ENCODE measurements at places on chromosomes 13 and 19.

DNA sequence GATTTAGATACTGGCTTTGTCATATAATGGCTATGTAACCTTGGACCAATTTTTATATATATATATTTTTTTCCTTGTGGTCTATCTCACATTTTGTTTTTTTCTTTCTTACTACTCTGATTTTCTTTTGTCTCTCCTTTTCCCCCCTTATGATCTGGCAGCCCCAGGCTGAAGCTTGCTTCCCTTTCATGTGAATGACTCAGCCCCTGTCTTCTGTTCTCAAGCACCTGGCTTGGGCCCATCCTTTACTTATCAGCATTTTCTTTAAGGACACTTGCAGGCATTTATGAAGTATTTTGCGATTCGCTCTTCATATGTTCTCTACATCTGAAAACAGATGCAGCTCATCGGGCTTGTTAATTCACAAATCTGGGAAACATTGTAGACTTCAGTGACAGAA is 163.6 kb downstream of the SPRY2 start:
- DNase-seq, result no peak

DNA sequence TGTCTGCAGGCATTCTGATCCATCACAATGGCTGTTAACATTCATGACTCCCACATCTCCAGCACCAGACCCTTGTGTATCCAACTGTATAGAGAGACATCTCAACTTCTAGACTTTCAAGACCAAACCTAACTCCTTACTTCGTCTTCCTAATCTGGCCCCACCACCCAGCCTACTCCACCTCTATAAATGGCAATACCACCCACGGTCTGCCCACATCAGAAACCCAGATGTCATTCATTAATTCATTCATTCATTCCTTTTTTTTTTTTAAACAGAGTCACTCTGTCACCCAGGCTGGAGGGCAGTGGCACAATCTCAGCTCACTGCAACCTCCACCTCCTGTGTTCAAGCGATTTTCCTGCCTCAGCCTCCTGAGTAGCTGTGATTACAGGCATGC is 10.4 kb downstream of the GPR42 start:
- DNase-seq, result no peak

DNA sequence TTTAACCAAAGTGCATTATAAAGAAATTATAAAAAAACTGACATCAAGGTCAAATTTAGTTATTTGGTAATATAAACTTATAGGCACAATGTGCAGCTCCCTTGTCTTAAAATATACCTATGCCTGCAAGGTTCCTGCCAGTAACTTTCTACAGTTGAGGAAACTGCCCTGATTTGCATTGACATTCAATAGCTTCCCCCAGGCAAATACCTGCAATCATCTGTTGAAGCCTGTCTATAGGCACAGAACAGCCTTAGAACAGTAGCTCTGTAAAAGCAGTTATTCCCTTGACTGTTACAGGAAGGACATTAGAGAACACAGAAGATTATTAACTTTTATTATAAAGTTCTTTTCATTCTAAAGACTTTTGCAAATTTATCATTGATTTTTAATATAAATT is 1239.5 kb downstream of the PCDH9 start:
- DNase-seq, result no peak

DNA sequence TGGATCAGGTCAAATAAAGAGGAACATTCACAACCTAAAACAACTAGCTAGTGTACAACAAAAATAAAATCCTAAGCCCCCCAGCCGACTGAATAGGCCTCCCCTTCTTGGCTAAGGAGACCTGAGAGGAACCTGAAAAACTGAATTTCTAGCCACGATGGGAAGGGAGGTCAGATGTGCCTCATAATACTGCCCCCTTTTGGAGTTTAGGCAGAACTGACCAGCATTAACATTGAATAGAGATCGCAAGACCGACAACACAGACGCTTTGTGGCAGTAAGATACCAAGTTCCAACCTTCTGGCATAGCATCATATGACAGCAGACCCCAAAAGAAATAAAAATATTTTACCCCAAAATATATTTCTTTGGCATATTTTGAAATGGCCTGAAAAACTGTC is 15.9 kb downstream of the CBY2 start:
- peak; percentile 41 for DNase-seq
